GM12892 (cell line): ENCODE measurements at places on chromosomes 16 and 17.

GRCh38 chr16:47073223-47074155, 70.3 kb downstream of the NETO2 start:
- DNase-seq: no peak

DNA sequence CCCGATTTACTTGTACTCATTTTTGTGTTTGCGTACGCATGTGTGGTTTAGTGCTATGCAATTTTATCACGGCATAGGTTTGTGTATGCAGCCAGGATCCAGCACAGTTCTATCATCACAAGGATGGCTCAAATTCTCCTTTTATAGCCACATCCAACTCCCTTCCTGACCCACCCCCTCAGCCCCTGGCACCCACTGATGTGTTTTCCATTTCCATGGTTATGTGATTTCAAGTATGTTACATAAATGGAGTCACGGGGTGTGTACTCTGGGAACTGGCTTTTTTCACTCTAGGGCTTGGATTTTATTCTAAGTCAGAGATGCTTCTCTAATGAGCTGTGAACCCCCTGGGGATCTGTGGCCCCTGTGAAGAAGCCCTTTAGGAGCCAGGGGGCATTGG, 16.8 kb downstream of the IL4R start:
- no peak for DNase-seq

GRCh38 chr17:36971508-36971907, 22.8 kb downstream of the AATF start:
- DNase-seq: no peak

- DNase-seq: no peak
Observed at GRCh38 chr17:44247876-44248736, 19.8 kb downstream of the SLC4A1 start.

GRCh38 chr16:88973007-88973410, 4.0 kb downstream of the CBFA2T3 start:
- DNase-seq: no peak

DNA sequence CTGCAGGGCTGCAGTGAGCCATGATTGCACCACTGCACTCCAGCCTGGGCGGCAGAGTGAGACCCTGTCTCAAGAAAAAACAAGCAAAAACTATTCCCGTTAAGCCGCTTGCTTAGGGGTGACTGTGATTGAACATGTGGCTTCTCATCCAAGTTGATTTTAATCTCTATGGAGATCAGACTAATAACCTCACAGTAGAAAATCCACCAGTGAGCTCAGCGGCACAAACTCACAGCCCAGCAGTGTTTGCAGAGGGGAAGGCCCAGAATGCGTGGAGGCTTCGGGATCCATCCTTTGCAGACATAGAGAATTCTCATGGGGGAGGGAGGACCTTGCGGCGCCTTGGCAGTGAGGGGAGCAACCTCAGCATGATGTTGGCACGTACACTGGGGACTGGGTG, 7.4 kb downstream of the BANP start:
- no peak for DNase-seq

GRCh38 chr16:85089525-85089924, 22.7 kb downstream of the CIBAR2 start:
- no peak for DNase-seq

DNA sequence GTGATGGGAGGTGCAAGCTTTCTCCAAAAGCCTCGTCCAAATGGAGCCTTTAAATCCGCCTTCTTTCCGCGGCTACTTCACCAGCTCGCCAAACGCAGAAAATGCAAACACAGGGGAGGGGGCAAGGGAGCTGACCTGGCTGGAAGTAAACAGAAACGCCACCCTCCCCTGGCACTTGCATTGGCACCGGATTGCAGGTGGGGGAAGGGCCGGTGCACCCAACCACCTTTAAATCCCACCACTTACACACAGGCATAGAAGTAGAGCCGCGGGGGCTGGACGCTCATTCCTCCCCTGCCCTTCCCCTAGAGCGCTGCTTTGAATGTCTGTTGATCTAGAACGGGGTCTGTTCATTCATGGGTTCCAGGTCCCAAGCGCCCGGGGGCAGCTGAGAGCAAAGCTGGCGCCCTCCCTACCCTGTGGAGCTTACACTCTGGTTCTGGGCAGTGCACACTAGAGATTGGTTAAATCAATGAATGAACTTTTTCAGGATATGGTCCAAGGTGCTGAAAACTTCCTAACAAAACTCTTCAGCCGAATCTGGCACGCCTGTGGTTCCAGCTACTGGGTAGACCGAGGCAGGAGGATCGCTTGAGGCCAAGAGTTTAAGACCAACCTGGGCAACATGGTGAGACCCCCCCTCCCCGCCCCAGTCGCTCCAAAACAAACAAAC, 920 bp upstream of the ZCCHC14 start:
- DNase-seq: no peak

DNA sequence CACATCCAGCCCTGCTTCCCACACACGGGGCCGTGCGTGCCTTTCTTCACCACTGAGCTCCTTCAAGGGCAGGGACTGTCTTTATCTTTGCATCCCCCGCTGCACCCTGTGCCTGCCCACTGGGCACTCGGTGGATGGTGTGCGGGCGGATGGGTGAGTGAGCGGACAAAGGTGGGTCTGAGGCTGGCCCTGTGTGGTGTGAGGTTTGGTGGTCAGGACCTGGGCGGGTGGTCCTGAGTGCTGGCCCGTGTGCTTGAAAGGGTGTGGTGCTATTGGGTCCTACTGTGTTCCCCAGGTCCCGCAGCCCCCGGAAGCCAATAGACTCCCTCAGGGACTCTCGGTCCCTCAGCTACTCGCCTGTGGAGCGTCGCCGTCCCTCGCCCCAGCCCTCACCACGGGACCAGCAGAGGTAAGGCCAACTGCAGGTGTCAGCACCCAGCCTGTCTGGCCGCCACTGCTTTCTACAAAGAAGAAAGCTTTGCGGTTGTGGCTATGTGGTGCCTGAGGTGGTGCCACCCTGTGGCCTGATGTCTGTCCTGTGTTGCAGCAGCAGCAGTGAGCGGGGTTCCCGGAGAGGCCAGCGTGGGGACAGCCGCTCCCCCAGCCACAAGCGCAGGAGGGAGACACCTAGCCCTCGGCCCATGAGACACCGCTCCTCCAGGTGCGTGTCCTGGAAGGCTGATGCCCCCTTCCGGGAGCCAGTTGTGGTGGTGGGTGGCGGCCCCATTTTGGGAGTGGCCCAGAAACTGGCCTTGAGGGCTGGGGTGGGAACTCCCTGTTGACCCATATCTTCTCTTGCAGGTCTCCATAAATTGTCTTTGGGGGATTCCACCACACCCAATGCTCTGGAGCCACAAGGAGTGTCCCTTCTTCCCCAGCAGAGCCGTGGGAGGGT, 6.8 kb downstream of the ELOB start:
- no peak for DNase-seq

DNA sequence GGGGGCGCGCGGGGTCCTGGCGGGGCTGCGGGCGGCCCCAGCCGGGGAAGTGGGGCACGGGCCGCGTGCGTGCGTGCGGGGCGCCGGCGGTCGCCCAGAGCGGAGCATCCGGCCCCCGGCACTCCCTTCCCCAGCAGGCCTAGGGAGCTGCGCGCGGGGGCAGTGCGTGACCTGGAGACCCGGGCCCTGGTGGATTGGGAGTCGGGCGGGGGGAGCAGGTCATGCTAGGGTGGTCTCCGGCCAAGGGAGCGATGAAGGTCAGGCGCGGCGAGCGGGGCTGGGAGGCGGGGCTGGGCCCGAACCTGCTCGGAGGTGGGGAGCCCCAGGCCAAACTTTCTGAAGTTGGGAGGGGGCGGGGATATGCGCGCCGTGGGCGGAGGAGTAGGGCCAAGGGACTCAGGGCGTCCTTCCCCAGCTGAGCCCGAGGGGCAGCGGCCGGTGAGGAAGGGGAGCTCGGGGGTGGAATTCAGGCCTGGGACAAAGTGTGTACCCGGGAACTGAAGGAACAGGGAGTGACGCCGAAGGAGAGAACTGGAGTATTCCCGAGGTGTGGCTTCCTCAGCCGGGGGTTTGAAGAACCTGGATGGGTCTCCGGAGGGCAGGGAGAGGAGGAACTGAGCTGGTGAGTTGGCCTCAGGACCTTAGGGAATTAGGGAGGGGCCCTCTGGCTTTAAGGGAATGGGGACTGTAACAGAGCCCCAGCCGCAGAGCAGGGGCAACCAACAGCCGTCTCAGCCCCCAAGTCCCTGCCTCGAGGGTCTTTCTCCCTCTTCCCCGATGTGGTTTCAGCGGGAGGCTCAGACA, 589 bp downstream of the XYLT2 start:
- peak; percentile 60 for DNase-seq

DNA sequence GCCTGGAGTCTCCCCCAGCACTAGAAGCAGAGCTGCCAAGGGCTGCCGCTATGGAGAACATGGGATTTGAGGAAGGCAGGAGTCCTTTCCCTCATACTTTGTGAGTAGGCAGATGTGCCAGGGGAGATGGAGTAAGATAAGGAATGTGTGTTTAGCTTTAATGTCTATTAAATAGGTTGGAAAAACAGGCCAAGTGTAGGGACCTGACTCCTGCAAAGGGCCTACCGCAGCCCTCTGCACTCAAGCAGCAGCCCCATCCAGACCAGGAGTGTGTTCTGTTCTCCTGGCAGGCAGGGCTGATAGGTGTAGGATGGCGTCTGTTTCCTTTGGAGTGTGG, 1.8 kb upstream of the MIF4GD start:
- DNase-seq: no peak

- no peak for DNase-seq
Observed at GRCh38 chr16:11687601-11688519, 19.6 kb downstream of the SNN start.

- no peak for DNase-seq
Observed at GRCh38 chr17:18992454-18993130, 12.0 kb downstream of the FAM83G start.

GRCh38 chr17:79630821-79631639, 20.2 kb upstream of the RBFOX3 start:
- DNase-seq: peak; percentile 4

DNA sequence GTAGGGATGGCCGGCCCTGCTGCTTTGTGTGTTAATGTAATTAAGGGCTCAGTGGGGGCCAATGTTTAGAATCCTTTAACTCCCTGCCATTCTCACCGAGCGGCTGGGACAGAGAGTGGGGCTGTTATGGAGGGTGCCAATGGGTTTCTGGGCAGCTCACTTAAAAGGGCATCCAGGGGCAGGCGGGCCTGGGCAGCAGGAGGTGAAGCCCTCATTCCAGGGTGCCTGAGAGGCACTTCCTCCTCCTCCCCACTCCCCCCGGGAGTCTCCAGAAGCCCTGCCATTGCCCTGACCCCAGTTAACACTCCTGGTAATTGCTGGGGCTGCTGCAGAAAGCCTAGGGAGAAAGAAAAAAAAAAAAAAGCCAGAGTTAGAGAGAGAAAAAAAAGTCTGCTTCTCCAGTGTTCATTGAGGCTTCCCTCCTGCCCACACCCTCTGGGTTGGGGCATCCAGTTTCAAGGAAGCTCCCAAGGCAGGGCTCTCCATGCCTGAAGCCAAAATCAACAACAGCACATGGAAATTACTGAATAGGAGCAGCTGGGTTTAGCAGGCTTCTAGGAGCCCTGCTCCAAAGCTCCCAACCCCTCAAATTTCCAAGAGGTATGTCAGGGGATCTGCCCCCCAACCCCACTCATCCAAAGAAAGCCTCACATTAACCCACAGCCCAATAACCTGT, 28.0 kb downstream of the CUEDC1 start:
- DNase-seq: no peak

GRCh38 chr17:73068322-73069153, 23.9 kb downstream of the SLC39A11 start:
- DNase-seq: no peak

DNA sequence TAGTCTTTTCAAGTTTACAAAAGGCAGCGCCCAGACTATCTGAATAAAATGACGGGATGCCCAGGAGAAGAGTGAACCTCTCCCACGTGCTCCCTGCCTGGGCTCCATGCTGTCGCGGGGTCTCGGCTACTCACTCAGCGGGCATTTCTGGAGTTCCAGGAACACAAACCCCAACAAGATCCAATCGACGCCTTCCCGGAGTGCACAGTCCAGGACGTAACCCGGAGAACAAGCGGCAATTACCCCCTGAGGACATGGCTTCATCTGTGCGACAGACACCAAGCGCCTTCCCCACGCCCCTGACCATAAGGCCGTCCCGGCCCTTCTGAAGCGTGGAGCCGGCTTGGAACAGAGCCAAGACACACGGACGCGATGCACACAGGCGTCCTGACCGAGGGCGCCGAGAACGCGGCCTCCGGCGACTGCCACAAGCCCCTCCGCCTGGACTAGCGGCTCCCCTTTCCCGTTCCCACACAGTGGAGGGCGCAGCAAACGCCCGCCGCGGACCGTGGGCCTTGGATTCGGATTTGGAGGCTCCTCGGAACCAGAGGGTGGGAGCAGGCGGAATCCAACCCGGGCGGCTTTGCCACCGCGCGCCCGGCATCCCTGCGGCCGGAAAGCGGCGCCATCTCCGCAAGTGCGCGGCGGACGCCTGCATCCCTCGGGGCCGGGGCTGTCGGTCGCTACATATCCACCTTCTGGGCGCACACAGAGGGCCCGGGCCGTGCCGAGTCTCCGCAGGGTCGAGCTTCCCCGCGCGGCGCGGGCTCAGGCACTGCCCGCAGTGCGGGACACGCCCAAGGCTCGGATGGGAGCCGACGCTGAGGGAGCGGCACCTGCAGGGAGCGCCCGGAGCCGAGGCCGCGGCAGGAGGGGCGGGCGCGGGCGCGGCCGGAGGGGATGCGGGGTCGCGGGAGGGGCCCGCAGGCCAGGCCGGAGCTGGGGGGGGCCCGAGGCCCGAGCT, 725 bp downstream of the ABCA3 start:
- DNase-seq: peak; percentile 46

- no peak for DNase-seq
Observed at GRCh38 chr16:90016339-90016950, 2.8 kb downstream of the DBNDD1 start.

GRCh38 chr17:79730437-79730768, 340 bp upstream of the ENPP7 start:
- no peak for DNase-seq

DNA sequence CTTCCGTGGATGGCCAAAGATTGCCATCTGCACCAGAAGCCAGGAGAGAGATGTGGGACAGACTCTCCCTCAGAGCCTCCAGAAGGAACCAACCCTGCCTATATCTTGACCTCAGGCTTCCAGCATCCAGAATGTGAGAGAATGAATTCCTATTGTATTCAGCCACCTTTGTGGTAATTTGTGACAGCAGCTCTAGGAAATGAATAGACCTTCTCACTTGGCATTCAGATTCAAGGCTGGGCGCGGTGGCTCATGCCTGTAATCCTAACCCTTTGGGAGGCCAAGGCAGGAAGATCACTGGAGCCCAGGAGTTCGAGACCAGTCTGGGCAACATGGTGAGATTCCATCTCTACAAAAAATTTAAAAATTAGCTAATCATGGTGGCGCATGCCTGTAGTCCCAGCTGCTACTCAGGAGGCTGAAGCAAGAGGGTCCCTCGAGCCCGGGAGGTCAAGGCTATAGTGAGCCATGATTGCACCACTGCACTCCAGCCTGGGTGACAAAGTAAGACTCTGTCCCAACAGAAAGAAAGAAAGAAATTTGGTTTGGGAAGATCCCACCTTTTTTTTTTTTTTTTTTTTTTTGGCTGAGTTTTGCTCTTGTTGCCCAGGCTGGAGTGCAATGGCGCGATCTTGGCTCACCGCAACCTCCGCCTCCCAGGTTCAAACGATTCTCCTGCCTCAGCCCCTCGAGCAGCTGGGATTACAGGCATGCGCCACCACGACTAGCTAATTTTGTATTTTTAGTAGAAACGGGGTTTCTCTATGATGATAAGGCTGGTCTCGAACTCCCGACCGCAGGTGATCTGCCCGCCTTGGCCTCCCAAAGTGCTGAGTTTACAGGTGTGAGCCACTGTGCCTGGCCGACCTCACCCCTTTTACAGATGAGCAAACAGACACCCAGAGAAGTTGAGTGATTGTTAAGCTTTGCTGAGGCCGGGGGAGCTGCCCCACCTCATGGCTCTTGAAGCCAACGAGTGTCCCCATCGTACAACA, 4.3 kb upstream of the CPSF4L start:
- no peak for DNase-seq

GRCh38 chr16:73976644-73977043, 320.0 kb upstream of the PSMD7 start:
- DNase-seq: no peak
